ENCODE measurements at places on chromosomes 3 and 15.
A peak's percentile ranks its signal among the peaks of the same experiment; 100 is the strongest.

DNA sequence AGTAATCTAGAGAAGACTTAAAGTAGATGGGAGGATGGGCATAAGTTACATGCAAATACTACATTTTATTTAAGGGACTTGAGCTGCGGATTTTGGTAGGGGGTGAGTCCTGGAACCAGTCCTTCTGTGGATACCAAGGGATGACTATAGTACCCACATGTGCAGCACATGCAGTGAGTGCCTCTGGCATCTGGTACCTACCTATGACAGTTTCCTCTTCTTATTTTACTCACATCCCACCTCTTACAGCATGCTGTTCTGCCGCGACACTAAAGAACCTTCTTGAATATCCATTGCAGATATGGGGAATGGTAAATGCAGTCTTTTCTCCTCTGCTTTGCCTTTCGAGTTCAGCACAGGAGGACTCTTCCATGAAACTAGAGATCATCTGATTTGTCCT is 1.7 kb downstream of the TSEN2 start:
- no peak for DNase-seq

DNA sequence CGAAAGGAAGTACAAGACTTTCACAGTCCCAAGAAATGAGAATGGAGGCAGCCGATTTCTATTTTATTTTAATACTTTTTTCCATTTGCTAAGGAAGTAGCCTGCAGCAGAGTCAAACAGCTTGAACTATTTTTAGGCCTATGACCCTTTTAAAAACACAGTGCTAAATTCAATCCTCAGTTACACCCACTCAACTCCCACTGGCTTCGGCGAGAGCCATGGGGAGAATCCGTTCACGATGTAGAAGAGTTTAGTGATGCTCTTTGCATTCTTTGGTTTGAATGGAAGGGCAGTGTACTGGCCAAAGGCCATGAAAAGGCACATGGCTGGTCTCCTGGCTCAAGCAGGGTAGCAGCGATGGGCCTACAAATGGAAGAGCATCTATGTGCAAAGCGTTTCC is 343.5 kb downstream of the FOXP1 start:
- no peak for DNase-seq

GRCh38 chr3:173553635-173554280 is 156.2 kb downstream of the NLGN1 start:
- DNase-seq, result no peak

DNA sequence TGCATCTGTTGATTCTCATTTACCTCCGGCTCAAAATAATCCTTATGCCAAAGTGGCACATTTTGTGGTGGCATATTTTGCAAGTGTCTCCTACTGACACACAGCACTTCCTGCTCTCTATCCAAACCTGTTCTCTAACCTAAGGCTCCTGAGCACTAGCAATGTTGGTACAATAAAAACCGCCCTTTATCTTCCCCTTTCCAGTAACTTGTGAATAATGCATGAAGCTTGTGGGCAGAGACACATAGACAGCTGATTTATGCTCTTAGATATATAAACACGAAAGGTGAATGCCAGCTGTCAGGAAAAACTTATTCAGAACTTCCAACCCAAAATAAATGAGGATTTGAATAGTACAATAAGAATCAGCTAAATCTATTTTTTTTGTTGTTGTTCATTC is 34.6 kb upstream of the ARPIN start:
- no peak for DNase-seq

- DNase-seq, result peak; percentile 90
Measured at GRCh38 chr15:74842581-74843444, at the start of gene ULK3. Gene ULK3 (minus strand): TSS chr15:74843156. CDS start chr15:74843105, 51 bp downstream.

- DNase-seq, result no peak
Measured at GRCh38 chr3:146507331-146508120, 36.9 kb downstream of the PLSCR1 start.

- no peak for DNase-seq
Measured at GRCh38 chr3:58884453-58884852, 165.4 kb downstream of the CFAP20DC start.

- DNase-seq, result no peak
Measured at GRCh38 chr3:46508850-46509591, 11.2 kb downstream of the RTP3 start.

- DNase-seq, result no peak
Measured at GRCh38 chr3:126338790-126339288, 18.4 kb downstream of the KLF15 start.

DNA sequence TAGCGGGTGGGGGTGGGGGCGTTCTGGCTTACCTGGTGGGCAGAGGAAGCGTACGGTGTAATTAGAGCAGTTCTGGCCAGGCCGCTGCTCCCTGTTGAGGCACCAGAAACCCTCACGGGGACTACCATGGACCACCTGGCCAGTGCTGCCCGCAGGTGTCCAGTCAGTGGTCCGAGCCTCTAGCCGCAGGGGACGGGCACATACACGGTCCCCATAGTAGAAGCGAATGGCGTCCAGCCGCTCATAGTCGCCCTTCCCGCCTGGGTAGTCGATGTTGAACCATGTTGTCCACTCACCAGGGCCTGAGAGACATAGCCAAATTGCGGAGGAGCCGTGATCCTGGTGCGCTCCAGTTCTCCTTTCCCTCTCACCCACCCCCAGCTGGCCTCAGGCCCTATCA is 4.5 kb downstream of the CILP start:
- DNase-seq, result no peak

GRCh38 chr3:134423153-134423552 is 48.9 kb upstream of the AMOTL2 start:
- DNase-seq, result no peak

- no peak for DNase-seq
Measured at GRCh38 chr15:36265422-36265821, 314.0 kb upstream of the CDIN1 start.

- no peak for DNase-seq
Measured at GRCh38 chr3:181692311-181693145, 19.2 kb upstream of the SOX2 start.

DNA sequence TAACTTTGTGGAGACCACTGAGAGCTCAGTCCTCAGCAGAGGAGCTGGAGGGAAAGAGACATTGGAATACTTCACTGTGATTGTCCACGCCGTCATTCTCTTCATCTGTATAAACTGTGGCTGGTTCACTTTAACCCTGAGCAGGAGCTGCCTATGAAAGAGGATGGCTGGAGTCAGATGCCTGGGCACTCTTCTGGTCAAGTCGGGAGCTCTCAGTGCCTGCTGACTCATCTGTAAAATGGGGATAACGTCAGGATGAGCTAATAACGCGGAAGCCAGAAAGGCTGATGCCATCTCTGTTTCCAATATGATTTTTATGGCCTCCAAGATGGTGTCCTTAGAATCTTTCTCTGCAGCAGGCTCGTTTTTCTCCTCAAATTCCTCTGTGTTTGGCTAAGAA is 51.6 kb upstream of the MRPS22 start:
- DNase-seq, result no peak

- DNase-seq, result no peak
Measured at GRCh38 chr15:87728998-87729397, 527.5 kb downstream of the NTRK3 start.

DNA sequence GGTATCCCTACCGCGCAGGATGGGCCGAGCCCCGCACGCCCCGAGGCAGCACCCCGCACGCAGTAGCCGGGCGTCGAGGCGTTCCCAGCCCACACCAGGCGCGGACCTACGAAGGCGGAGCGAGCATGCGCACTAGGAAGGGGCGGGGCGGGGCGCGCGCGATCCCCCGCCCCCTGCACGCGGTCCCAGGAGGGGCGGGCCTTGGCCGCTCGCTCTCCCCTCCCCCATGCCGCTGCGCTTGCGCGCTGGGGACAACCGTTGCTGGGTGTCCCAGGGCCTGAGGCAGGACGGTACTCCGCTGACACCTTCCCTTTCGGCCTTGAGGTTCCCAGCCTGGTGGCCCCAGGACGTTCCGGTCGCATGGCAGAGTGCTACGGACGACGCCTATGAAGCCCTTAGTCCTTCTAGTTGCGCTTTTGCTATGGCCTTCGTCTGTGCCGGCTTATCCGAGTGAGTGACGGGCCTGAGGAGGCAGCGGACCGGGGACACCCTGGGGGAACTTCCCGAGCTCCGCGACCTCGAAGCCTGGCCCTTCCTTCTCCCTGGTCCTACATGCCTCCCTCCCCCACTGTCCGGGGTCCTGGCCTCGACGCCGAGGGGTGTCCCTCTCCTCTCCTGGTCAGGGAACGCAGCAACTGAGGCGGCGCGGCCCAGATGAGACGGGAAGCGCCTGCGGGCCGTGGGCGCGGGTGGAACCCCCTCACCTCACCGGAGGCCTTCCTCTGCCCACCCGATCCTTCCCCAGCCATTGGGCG is at the start of gene SPESP1:
TSS of gene SPESP1 (plus strand) at position 258 of the 755 bp plus-strand sequence. CDS start at position 387, 129 bp downstream.
- no peak for DNase-seq

DNA sequence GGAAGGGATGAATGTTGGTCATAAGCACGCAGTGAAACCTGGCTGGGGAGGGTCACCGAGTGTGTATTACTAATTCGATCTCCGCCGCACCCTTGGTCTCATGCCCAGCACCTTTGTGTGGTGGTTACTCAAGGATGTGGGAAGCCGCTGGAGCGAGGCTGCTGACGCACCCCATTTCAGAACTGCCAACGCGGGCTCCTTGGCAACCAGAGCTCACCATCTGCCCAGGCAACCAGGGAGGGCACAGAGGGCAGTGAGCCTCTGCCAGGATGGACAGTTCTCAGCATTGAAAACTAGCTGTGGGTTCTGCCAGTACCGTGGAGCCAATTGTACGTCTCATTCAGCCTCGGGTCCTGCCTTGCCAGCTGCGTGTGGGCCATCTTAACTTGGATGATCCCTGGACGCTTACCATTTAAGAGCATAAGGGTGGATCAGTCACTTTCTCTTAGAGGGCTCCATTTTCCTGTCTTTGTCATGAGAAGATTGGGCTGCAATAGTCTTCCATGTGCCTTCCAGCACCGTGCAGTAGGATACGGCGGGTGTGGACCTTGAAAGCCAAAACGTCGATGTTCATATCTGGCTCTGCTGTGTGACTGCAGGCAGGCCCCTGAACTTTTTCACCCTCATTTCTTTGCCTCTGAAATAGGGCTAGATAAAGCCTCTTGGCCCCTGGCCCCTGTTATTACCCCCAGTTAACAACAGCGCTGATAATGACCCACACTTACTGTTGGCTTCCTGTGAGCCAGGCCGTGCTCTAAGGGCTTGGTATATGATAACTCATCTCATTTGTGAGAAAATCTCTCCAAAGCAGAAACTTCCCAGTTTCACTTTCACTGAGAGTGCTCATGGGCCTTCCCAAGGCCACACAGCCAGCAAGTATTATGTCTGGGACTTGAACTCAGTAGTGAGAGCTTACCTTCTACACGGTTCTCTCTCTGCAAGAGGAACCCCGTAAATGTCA is 238.8 kb downstream of the OPA1 start:
- no peak for DNase-seq

- DNase-seq, result no peak
Measured at GRCh38 chr3:171086914-171087313, 60.4 kb upstream of the SLC2A2 start.

DNA sequence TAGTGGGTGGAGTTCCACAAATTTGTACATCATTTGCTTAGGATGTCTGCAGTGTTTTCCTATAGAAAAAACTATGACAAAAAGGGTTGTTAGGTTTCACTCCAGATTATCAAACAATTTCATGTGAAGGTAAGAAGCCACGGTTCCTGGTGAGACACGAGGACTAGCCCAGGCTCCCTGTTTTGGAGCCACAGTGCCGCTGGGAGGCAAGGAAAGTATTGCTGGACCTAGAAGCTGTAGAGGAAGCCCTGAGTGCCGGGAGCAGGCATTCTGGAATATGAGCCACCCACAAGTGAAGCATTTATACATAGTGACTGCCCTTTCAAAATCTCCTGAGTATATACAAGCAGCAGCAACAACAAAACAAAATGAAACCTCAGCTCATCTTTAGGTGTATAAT is 142.0 kb downstream of the GABRB3 start:
- DNase-seq, result no peak

- no peak for DNase-seq
Measured at GRCh38 chr3:51819709-51820406, 40.8 kb upstream of the IQCF6 start.

GRCh38 chr15:41804916-41805666 is 22.8 kb upstream of the JMJD7 start:
- no peak for DNase-seq

DNA sequence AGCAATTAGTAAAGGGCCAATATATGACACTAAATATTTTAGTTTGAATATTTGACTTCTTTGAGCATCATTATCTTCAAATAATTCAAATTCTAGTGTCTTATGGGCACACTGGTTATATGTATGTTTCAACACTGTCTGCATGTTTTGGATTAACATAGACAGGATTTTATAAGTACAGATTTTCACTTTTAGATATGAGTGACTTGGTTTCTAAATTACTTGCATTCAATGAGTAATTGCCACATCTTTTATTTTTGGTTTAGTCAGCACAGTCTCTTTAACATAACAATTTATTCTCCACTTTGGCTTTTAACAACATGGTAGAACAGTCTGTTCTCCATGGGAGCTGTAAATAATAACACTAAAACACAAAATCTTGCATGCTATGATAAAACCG is 674.8 kb downstream of the TBL1XR1 start:
- no peak for DNase-seq

GRCh38 chr3:49901366-49902339 is 2.0 kb downstream of the MST1R start:
- no peak for DNase-seq

DNA sequence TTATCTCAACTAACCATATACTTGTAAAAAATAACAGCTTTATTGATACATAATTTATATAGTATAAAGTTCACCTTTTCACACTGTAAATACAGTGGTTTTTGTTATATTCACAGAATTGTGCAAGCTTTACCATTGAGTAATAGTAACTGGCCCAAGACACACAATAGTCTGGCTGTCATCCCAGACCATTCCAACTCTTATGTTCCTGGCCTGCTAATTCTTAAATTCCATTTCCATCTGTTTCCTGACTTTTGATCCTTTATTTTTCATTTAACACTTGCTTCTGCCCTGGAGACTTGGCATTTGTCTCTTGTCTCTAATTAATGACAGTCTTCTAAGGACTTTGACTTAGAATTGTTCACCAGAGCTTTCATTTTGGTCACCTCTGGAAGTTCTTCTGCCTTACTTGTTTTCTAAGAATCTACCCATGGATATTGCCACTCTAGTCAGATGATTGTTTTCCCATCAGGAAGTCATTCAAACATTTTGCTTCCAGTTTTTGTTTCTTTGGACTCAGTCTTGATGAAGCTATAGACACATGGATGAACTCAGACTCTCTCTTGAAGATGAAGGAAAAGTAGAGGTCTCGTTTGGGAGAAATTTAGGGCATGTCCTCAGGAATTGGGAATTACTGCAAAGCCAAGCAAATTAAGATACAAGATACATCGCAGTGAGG is 27.2 kb upstream of the PLSCR4 start:
- no peak for DNase-seq

GRCh38 chr15:36356978-36357601 is 222.3 kb upstream of the CDIN1 start:
- no peak for DNase-seq

DNA sequence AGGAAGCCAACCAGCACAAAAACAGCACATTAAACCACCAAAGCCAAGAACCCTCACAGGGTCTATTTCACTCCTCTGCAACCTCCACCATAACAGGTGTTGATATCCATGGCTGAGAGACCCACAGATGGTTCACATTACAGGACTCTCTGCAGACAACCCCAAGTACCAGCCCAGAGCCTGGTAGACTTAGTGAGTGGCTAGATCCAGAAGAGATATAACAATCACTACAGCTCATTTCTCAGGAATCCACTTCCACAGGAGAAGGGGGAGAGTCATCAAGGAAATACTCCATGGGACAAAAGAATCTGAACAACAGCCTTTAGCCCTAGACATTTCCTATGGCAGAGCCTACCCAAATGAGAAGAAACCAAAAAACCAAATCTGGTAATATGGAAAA is 168.1 kb upstream of the CD96 start:
- DNase-seq, result no peak

Data from stimulated activated CD4-positive, alpha-beta T cell treated with anti-CD3 and anti-CD28 coated beads, TNF-alpha, amount 100 ng/mL, for 4 hours (primary cell).